ENCODE measurements at places on chromosomes 12 and 14.

DNA sequence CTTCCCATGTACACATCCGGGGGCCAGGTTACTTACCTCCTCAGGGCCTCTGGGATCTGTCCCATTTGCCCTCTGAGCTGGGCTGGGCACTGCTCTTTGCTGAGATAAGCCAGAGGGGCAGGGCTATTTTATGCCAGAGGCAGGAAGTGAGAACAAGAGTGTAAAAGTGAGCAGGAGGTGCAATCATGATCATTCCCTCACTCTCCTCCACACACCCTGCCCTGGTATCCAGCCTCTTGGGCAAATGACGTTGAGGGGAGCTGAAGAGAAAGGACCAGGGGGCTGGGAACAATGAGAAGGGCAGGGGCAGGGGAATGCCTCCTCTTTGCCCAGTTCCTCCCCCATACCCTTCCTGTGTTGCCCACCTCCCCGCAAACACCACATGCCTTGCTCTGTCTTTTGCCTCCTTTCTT is 4.2 kb downstream of the LPAR5 start:
- no peak for DNase-seq

DNA sequence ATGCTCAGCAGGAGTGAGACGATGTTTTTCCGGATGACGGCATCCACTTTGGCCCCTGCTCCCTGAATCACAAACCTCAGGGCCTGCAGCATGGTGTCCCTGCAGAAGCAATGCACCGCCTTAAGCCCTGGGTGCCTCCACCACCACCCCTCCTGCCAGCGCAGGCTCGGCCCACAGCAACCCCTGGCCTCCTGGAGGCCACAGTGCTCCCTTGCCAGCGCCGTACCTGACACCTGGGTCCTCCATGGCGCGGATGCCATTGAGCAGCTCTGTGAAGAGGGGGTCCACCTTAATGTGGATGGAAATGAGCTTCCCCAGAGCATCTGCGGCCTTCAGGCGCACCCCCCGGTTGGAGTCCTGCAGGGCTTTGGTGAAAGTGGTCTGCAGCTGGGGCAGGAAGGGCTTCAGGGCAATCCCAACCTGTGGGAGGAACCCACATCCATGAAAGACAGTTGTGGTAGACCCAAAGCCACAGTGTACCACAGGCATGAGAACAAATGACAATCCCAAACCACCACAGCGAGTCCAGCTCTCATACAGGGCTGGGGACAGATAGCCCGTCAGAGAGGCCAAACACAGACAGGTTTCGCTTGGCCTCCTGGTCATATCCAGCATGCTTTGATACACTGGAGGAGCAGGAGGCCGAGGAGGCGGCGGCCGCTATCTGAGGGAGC is 17.9 kb upstream of the RAB35 start:
- DNase-seq = no peak

GRCh38 chr14:30796707-30797106 is 77.7 kb upstream of the COCH start:
- no peak for DNase-seq

GRCh38 chr14:56787530-56787929 is 22.7 kb downstream of the OTX2 start:
- no peak for DNase-seq

GRCh38 chr12:77238335-77238734 is 173.0 kb upstream of the E2F7 start:
- DNase-seq = peak; percentile 28

GRCh38 chr12:60066655-60067054 is 470.8 kb downstream of the SLC16A7 start:
- DNase-seq = no peak

GRCh38 chr14:96176811-96177211 is 27.8 kb upstream of the BDKRB2 start:
- no peak for DNase-seq

GRCh38 chr14:37588956-37589714 is 5.9 kb downstream of the FOXA1 start:
- DNase-seq = no peak
